ENCODE measurements at places on chromosomes 11 and 22.

GRCh38 chr11:16924462-16924825, 89.8 kb downstream of the PLEKHA7 start:
- DNase-seq = no peak

- DNase-seq = no peak
Observed at GRCh38 chr11:115652094-115652493, 147.9 kb upstream of the CADM1 start.

DNA sequence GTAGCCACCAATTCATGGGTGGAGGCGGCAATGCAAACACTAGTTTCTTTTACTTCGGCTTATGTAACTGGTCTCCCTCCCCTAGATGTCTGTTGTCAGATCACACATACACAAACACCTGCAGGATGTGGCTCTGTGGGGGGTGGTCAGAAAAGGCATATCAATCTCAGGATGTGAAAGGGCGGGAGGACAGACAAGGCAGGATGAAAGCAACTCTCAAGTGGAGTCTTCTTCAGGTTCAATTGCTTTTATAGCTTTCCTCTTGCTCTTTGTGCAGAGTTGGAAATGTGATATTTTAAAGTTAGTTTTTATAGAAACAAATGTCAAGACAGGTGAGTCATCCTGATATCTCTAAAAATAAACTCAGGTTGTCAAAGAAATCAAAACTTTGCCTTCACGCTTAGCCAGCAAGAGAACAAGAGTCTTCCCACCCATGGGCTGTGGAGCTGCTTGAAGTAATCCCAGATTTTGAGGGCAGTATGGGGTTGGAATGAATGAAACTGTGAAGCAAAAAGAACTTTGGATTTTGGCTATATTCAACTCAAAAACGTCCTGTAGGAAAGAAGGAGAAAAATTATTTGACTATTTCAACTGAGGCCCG, 423.4 kb downstream of the GUCY1A2 start:
- no peak for DNase-seq

- DNase-seq = no peak
Observed at GRCh38 chr22:35376728-35377472, 4.0 kb upstream of the HMOX1 start.

DNA sequence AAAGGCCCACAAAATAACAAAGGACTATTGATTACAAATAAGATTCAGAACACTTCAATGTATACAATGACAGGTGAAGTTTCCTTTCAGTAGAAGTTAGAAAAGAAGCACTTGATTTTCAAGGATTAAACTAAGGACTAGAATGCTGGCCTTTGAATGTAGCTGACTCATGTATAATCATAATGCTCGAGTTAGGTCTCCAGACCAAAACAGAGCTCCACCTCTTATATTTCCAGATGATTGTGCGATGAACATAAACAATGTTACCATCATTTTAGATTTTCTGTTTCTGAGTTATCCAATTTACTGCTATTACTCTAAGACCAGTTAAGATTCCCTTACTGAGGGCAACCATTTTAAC, 40.4 kb upstream of the RAPSN start:
- no peak for DNase-seq

- DNase-seq = no peak
Observed at GRCh38 chr11:32317643-32318042, 117.7 kb downstream of the WT1 start.

DNA sequence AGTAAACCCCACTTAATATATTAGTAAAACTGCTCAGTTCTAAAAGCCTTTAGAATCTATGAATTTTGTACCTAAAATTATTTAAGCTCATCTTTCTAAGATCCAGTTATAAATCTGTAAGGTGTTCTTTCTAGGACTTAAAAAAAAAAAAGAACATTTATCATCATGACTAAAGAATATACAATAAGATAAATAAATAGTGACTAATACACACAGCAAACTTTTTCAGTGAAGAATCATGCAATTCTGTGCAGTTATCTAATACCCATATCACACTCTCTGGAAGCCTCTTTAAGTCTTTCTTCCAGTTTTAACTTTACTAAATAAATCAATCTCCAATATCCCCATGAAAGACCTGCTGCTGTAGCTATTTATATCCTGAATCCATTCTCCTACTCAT, 59.8 kb downstream of the CEP57 start:
- no peak for DNase-seq

- DNase-seq = no peak
Observed at GRCh38 chr11:34963351-34963750, 46.9 kb downstream of the PDHX start.

GRCh38 chr22:42342426-42343120, 72.1 kb upstream of the TCF20 start:
- DNase-seq = no peak

GRCh38 chr22:49284056-49284784, 543.5 kb downstream of the BRD1 start:
- DNase-seq = no peak

DNA sequence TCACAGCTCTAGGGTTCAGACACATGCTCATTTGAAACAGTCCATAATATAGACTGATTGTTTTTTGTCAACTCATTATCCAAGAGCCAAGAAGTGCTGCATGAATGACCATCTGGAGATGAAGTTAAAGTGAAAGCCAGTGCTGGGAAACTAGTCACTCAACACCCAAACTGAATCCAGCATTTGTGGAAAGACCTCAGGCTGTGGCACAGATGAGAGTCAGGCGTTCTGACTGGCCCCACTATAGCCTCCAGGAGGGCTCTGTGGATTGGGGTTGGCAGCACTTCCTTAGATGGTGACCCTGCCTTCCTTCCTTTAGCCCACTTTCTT, 2.1 kb downstream of the FEZ1 start:
- DNase-seq = no peak

DNA sequence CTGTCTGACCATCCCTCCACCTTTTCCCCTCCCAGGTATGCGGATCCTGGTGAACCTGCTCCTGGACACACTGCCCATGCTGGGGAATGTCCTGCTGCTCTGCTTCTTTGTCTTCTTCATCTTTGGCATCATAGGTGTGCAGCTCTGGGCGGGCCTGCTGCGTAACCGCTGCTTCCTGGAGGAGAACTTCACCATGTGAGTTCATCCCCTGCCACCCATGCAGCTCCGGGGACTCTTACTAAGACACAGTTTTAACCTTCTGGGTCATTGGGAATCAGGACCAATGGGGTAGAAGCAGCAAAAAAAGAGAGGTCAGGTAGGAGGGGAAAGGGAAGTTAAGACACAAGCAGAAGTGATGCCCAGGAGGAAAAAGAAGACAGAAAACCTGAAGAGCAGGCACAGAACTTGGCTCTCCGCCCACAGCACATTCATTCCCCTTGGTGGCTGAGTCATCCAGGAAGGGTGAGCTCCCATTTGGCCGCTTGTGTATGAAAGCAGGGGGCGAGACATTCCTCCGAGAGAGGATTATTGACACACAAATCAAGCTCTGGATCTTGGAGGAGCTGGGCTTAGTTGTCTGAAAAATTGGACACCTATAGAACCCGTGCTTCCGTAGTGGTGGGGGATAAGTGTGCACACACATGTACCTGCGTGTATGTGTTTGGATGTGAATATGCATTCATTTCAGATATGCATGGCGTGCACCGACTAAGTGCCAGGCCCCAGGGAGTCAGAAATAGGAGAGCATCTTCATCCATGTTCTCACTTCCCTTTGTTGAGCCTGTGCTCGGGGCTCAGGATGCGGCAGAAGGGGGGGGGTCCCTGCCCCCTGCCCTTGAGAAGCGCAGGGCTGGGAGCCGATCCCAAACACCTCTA, 64.2 kb downstream of the CACNA1I start:
- no peak for DNase-seq

- no peak for DNase-seq
Observed at GRCh38 chr11:120648771-120649170, 137.2 kb downstream of the GRIK4 start.

DNA sequence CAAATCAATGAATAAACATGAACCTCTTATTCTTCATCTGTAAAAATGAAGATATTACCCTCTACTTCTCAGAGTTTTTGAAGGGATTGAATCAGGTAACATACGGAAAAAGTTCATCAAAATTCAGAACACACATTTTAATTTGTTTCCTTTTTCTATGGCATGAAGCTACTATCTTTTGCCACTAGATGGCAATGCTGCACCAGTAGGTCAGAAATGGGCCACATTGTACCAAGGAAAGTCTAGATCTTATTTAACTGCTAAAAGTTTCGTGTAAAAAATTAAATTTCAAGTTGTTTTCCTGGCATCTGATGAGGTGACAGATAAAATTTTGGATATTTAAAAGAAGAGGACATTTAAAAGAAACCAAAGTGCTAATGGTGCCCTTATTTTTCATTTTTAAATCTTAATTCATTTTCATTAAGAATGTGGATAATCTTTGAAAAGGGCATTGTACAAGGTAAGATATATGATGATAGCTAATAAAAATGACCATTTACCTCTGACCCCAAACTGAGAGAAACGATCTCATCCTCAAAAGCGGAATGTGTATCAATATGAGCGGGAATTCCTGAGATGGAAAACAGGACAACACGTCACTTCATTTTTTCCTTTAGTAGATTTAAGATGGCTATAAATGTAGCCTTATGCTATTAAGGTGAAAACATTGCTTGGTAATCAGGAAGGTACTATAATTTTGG, 16.1 kb downstream of the ALKBH8 start:
- DNase-seq = no peak

GRCh38 chr11:102473543-102473942, 21.0 kb upstream of the TMEM123 start:
- DNase-seq = no peak

GRCh38 chr11:28483072-28483867, 375.1 kb downstream of the METTL15 start:
- DNase-seq = no peak

GRCh38 chr22:27750584-27751265, 50.8 kb downstream of the MN1 start:
- DNase-seq = no peak

DNA sequence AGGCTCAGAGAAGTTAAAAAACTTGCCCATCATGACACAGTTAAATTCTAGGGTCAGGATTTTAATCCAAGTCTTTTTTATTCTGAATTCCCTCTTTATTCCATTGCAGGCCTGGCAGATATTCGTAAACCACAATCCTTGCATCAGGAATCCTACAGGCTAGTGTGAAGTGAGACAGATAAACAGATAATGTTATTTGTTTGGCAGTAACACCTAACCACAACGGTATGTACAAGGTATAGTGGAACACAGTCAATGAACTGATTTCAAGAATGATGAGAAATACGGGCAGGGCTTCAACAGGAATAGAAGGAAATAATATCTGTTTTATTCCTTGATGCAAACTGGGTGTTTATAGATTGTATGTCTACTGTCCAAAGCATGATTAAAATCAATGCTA, 32.0 kb upstream of the NARS2 start:
- no peak for DNase-seq

GRCh38 chr11:15558513-15559181, 443.9 kb downstream of the INSC start:
- DNase-seq = no peak

- DNase-seq = no peak
Observed at GRCh38 chr11:3664032-3664630, 7.1 kb downstream of the CHRNA10 start.

DNA sequence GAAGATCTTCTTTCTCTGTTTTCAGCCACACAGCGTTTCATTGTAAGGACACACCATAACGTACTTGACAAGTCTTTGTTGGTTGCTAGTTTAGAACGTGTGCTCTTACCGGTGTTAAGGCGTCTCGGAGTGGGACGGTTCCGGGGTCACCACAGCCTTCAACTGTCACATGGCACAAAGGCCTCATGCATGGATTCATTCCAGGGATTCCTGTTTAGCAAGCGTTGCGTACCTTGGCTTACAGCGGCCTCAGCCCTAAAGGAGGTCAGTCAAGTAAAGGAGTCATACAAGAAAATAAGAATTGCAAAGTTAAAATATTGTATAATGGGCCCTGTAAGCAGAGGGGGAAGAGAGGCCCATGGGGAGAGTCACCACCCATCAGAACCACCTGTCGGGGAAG, 2.2 kb upstream of the SCGB1A1 start:
- DNase-seq = no peak

DNA sequence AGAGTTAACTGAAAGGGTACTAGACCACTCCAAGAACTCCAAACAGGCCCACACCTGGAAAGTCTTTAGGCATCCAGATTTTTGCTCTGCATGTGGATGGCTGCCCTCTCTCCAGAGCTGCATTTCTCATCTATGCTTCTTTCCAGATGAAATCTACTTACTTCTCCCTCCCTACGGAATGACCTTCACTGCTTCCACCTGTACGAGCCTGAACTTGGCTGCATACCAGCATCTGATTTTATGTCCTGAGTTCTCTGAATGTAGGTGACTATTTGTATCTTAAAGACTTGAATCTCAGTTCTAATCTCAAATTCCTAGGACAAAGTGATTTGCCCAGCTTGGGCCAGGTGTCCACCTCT, 13.3 kb downstream of the CELF1 start:
- DNase-seq = no peak

- no peak for DNase-seq
Observed at GRCh38 chr11:116257092-116257491, 515.7 kb downstream of the BUD13 start.

DNA sequence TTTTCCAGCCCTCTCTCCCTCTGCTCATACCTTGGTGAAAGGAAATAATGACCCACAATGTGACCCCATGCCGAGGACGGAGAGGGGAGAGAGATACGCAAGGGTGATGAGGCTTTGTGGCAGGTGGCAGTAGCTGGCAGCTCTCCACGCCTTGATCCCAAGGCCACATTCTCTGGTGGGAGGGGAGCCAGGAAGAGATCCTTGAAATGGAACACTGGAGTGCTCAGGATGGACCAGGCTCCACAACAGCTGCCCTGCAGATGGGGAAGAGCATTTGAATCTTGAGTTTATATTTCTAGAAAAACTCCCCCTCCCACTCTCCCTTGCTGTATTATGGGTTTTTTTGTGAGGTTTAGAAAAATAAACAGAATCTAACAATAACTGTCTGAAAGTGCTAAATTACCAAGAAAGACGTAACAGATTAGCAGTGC, 61.6 kb upstream of the CDON start:
- DNase-seq = no peak

- DNase-seq = no peak
Observed at GRCh38 chr11:83493917-83494316, 207.8 kb upstream of the CCDC90B start.

DNA sequence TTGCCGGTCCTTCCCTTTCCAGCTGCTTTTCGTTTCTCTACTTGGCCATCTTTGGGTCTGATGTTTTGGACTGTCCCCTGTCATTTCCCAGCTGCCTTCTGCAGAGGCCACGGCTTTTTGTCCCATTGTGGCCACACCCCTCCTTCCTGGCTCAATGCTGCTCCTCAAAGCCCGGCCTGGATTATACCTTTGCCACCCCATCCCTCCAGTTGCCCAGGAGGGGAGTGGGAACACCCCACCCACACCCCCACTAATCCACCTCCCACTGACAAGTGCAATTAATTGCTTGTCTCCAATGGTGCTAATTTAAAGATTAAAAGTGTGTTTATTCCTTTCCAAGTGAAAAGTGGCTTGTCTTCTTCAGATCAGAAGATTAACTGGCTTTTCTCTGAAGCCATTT, 34.2 kb upstream of the CSNK2A3 start:
- DNase-seq = no peak

Measured in activated CD8-positive, alpha-beta memory T cell treated with anti-CD3 and anti-CD28 coated beads for 4 hours (primary cell).